ENCODE measurements at places on chromosomes 16 and 17. TPM values are rescaled to one million over a fixed set of nuclear protein-coding genes. Genes with fewer than 3 reads are reported as not detected.

DNA sequence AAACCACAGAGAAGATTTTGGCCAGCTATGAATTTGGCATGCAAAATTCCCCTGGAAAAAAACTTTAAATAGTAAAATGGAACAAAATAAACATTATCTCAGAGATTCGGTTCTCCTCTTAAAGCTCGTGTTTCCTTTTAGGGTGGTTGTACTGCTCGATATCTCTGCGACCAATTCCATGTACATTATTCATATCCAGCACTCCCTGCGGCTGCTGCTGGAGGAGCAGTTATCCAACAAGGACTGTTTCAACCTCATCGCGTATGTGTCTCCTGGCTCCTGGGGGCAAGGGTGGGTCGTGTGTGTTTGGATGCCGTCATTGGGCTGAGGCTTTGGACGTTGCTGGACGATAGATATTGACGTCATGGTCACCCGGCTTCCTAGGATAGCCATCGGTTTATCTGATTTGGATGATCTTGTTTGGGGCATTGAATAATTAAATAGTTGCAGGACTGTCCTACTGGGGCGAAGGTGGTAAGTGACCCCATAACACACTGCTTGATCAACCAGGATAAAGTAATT lies 33.8 kb downstream of the VWA3A start:
- no peak for DNase-seq

KRTAP4-4 gene
- not detected for total RNA-seq

KRT28 gene
- total RNA-seq, result not detected

GRCh38 chr16:12896562-12896961 lies 4.8 kb upstream of the SHISA9 start:
- DNase-seq, result no peak

ATP2C2 gene
- total RNA-seq, result not detected

GRCh38 chr16:55376045-55376444 lies 52.0 kb downstream of the IRX6 start:
- no peak for DNase-seq

PVALEF gene
- not detected for total RNA-seq

SEPTIN1 gene
- total RNA-seq, result not detected

DNA sequence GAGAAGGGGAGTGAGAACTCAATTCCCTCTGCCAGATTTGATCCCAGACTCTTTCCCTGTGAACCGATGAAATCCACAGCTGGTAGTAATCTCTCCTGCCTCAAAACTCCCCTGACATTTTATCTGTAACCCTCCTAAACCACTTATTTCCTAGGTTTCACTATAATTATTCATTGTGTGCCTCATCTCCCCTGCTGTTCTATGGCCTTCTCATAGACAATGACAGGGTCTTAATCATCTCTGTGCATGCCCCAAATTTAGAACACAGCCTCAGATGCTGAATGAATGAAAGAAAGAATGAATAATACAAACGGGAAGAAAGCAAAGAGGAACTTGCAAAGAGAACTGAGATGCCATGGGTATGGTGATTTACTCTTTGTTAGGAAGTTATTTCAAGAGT lies 451.1 kb downstream of the HS3ST3B1 start:
- DNase-seq, result no peak

DNA sequence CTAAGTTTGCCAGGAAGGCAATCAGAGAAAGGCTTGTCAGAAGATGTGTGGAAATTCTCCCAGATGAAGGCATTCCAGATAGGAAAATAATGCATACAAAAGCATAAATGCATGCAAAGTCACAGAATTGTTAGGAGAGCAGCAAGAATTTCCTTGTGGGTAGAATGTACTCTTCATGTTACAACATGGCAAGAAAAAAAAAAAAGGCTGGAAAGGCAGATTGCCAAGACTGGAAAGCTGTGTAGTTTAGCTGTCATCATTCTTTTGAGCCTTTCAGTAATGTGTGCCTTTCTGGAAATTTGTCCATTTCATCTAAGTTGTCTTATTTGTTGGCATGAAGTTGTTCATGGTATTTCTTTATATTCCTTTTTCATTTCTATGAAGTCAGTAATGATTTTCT lies 71.0 kb upstream of the EFCAB3 start:
- no peak for DNase-seq

DNA sequence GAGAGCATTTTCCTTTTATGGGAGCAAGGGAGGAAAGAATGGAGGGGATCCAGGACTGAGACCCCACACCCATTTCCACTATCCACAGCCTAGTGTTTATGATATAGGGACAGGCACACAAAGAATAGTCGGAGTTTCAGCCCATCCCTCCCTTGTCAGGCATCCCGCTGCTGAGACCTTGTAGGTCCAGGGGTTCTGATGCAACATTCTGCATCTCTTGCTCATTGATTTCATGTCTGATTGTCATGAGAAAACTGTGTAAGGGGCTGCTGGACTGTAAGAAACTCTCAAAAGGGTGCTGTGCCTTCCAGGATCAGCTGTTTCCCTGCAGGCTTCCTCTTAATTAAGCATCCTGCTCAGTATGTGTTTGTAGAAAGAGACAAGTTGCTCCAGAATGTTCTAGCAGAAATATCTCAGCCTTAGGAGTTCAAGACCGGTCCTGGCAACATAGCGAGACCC lies 5.3 kb upstream of the POLR3E start:
- no peak for DNase-seq

DNA sequence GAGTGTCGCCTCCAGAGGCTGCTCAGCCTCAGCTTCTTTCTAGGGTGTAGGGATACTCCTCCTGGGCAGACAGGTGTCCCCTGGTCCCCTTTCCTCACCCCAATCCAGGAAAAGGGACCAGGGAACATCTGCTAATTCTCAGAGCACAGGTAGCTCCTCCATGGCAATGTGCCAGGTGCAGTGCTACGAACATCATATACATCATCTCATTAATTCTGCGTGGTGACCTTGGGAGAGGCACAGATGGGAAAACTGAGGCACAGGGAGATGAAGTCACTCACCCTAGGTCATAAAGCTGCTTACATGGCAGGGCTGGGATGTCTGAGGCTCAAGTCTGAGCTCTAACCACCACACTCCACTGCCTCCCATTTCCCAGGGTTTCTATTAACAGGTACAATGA lies 11.7 kb downstream of the HDAC5 start:
- DNase-seq, result no peak

SPATA32 gene
- total RNA-seq, result not detected

NPIPB8 gene
- not detected for total RNA-seq

DNA sequence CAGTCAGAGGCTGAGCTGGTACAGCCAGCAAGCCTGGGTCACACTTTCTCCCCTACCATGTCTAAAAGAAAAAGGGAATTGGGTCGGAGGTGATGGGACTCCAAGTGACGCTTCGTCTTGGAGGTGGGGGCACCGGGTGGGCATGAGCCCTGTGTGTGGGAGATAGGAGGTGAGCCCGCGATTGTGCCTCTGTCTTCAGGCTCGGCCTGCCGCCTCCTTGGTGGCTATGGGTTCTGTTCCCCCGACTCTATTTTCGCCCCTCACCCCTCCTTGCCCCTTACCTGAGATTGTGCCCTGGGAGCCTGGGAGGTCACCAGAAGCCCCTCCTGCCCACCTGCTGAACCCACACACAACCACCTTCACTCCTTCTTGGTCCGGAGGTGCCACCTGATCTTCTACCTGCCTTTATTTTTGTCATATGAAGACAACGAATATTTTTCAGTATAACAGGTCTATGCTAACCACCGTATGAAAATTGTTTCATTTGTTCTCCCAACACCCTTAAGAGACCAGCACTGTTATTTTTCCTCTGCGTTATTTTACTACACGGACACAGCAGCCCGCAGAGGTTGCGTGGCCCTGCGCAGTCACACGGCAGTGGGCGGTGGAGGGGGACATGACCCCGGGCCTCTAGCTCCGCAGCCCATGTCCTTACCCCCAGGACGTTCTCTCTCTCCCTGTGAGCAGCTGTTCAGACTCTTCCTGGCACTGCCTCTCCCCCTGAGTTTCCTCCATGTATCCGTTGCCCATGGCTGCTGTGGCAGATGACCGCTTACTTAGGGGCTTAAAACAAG lies 49.9 kb downstream of the ATP2C2 start:
- DNase-seq, result no peak

DNA sequence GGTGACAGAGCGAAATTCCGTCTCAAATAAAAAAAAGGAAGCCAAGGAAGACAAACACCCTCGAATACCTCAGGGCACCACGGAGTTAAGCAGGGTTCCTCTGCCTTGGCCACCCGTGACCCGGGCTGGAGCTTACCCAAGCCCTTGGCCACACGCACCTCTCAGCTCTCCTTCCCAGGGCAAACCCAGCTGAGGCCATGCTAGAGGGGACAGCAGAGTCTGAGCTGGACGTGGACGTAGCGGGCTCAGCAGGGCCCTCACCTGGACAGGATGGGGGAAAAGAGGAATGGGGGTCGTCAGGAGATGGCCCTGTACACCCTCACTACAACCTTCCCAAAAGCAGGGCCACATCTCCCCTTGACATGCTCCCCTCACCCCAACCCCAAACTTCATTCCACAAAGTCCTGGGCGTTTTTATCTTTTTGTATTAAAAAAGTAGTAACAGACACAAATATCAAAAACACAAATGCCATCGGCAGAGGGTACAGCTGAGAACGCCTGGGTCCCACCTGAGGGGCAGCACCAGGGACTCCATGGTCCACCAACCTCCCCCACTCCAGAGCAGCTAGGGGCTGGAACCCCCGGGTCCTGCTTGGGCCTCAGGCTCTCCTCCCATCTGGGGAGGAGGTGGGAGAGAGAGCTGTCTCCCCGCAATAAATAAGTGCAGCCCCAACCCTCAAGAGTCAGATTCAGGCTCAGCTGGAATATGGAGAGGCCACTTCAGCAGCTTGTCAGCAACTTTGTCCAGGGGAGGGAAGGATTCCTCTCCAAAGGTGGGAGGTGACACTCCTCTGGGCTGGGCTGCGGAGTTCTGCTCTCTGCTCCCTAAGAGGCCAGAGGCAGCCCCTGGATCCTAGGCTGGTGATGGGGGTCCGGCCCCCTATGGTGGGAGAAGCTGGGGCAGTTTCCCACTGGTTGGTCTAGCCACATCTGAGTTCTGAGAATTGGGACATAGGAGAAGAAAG lies 11.9 kb downstream of the PER1 start:
- DNase-seq, result no peak

DNA sequence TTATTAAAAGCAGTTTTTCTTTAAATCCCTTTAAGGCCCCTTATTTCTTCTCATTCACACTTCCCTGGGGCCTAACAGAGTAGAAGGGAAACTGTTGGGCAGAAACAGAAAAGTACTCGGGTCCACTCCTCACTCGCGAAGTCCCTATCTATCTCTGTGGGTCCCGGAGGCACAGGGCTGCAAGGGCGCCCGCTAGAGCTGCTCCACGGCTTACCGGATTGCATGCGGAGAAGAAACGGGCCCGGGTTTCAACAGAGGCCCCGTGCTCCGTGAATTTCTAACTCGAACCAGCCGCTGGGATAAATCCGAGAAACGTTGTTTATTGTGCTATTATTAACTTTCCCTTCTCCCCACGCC lies 4.3 kb downstream of the CBLN1 start:
- DNase-seq, result no peak

MYH8 gene
- total RNA-seq, result not detected

DNA sequence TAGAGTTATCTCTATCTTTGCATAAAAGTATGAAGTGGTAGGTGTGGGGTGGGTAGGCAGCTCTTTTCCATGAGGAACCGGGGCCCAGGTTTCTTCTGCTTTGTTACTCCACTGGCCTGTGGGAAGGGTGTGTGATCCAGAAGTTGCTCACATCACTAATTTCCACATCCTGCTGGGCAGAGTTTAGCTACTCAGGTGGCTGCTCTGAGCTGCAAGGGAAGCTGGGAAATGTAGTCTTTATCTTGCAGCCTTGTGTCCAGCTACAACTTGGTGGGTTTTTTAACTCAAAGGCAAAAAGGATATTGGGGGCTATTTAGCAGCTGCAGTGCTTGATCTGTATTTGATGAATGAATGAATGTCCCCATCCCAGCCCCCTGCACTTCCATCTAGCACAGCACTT lies 335.3 kb downstream of the SNX29 start:
- no peak for DNase-seq

DNA sequence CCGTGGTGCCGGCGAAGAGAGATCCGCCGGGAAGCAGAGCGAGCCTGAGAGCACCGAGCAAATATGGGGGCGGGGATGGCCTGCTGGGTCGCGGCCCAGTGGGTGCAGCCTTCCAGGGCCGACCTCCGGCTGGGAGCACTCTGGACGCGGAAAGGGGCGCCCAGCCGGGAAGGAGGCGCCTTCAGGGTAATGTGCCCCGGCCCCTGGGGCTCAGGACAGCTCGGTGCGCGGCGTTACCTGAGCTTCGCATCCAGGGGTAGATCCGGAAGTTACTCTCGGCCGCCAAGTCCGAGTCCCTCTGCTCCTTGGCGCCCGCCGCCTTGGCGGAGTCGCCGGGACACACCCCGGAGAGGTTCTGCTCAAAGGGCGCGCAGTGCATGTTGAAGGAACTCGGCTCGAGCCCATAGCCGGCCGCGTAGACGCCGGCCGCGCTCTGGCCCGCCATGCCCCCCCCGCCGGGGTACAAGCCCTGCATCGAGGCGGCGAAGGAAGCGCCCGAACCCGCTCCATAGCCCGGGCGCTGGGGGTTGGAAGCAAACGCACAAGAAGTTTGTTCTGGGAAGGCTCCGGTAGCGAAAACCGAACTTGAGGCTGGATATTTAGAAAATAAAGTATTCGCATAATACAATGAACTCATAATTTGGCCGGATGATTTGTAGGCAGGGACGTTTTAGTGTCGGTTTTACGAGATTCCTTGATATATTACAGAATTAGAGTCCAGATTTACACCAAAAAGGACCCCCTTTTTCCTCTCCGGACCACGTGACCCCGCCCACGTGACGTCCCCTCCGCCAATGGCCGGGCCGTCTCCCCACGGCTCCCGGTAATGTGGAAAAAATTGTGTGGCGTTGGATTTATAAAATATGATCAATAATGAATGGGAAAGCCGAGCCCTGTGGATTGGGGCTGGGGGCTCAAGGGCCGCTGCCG lies at the start of gene HOXB7:
Gene HOXB7, minus strand, starts transcription at position 736 of the 930 bp plus-strand sequence. Its CDS starts 99 bp downstream, at position 637.
- DNase-seq, result peak; percentile 86

PRSS22 gene
- total RNA-seq, result not detected

- peak; percentile 60 for DNase-seq
Observed at GRCh38 chr17:2405247-2405926, 4.5 kb upstream of the MNT start.

DNA sequence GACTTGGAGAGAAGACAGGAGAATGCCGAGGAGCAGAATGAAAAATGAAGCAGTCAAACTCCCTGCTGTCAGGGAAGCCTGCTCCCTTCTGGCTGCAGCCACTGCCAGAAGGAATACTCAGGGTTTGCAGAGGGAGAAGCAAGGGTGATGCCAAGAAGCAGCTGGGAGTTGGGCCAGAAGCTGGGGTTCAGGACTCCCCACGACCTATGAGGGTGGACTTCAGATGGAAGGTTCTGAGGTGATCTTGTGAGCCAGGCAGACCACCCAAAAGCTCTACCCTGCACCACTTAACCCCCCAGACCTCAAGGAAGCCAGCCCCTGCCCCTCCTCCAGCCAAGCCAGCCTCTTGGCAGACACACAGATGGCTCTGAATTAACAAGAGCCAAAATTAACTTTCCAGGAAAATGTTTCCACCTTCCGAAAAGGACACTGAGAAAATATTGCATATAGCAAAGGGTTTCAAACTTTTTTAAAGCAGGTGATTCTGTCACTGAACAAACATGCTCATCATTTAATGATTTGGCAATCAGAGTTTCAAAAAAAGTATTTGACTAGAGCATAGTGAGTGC lies 126.0 kb upstream of the ERCC4 start:
- no peak for DNase-seq

C17orf78 gene
- total RNA-seq, result not detected

- peak; percentile 78 for DNase-seq
Observed at GRCh38 chr16:1494129-1494640, 1.0 kb downstream of the TELO2 start.
